ENCODE measurements at places on chromosomes 3 and 15.

DNA sequence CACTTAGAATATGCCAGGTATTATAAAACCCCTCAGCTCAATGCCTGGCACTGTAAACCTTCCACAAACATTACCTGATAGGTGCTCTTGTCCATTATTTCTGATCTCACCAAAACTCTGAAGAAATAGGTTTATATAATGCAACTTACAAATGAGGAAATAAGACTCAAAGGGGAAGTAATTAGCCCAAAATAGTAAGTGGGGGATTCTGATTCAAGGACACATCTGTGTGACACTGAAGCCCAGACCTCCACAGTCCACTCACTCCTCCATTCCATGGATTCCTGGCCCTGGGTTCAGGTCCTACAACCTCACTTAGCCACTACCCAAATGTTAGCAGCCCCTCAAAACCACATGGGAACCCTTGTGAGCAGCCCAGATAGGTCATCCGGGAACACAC is 49.9 kb downstream of the TRANK1 start:
- DNase-seq: peak; percentile 59

GRCh38 chr3:176574786-176575185 is 622.5 kb downstream of the TBL1XR1 start:
- no peak for DNase-seq

DNA sequence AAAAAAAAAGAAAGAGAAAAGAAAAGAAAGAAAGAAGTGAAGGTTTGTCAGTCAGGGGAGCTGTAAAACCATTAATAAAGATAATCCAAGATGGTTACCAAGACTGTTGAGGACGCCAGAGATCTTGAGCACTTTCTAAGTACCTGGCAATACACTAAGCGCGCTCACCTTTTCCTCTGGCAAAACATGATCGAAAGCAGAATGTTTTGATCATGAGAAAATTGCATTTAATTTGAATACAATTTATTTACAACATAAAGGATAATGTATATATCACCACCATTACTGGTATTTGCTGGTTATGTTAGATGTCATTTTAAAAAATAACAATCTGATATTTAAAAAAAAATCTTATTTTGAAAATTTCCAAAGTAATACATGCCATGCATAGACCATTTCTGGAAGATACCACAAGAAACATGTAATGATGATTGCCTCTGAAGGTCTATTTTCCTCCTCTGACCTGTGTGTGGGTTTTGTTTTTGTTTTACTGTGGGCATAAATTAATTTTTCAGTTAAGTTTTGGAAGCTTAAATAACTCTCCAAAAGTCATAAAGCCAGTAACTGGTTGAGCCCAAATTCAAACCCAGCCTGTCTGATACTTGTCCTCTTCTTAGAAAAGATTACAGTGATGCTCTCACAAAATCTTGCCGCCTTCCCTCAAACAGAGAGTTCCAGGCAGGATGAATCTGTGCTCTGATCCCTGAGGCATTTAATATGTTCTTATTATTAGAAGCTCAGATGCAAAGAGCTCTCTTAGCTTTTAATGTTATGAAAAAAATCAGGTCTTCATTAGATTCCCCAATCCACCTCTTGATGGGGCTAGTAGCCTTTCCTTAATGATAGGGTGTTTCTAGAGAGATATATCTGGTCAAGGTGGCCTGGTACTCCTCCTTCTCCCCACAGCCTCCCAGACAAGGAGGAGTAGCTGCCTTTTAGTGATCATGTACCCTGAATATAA is 2.0 kb downstream of the B2M start:
- DNase-seq: peak; percentile 52

- no peak for DNase-seq
These were observed 290.1 kb downstream of the MFSD1 start for GRCh38 chr3:159091936-159092335.

- DNase-seq: no peak
These were observed 30.1 kb upstream of the SLC22A13 start for GRCh38 chr3:38235466-38235865.

DNA sequence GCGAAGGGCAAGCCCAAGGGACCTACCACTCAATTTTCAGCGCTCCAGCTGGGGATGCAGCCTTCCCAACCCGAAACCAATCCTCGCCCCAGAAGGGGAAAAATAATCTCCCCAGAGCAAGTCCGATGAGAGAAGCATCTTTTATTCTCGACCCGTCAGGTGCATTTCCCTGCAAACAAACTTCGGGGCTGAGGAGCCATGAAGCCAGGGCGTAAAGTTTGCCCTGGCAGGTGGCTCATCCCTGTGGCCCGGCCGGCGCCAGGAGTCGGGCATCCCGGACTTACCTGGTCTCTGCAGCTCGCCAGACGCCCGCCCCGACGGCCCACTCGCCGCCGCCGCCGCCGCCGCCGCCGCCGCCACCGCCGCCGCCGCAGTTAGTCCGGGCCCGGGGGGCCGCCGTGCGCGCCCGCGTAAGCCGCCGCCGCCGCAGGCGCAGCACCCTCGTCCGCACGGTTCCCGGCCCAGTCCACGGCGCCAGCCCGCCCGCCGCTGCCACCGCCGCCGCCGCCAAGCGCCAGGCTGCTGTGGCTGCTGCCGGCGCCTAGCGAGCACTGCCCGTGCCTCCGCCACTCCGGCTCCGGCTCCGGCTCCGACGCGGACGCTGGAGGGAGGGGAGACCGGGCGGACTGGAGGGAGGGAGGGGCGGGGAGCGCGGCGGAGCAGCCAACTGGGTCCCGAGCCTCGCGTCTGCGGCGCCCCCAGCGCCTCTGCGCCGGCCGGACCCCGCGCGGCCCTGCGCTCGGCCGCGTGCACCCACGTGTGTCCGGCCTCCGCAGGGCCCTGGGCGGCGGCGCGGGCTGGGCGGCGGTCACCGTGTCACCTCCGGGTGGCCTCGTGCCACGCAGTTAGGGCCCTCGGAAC is at the start of gene CNTN3:
CNTN3 (minus strand) TSS at position 553 of the 861 bp plus-strand sequence. CDS start 93,547 bp downstream, outside the sequence.
- no peak for DNase-seq

- DNase-seq: peak; percentile 64
These were observed 1.0 kb downstream of the OGG1 start for GRCh38 chr3:9750556-9751411.

DNA sequence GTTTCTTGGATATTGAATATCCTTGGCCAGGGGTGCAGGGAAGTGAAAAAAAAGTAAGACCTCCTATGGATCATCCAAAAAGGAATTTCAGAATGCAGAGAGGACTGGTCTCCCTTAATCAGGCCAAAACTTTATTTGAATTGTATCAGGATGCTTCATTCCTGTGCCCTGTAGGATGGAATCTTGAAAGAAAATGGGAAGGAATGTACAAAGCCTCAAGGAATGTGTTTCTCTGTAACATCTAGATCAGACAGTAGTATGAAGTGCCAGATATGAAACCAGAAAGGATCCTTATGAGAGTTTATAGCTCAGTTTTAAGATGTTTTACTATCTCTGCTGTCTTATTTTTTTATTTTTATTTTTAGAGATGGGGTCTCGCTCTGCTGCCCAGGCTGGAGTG is 6.5 kb upstream of the GSK3B start:
- DNase-seq: no peak

GRCh38 chr15:25693321-25694238 is 169.5 kb downstream of the ATP10A start:
- peak; percentile 45 for DNase-seq

DNA sequence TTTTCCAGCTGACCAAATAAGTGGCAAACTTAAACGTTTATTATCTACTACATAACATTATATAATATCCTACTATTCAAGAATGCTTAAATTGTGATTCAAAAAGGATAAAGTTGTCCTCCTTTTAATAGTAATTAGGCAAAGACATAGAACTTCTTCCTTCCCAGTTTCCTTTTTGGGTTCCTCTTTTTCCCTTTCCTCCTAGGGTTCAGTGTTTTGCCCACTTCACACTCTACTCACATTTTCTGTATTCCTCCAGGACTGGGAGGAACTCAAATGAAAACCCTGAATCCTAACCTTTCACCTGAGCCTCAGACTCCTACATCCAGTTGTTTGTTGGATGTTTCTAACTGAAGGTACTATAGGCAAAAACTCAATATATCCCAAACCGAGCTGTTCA is 132.5 kb downstream of the PEAK1 start:
- no peak for DNase-seq

DNA sequence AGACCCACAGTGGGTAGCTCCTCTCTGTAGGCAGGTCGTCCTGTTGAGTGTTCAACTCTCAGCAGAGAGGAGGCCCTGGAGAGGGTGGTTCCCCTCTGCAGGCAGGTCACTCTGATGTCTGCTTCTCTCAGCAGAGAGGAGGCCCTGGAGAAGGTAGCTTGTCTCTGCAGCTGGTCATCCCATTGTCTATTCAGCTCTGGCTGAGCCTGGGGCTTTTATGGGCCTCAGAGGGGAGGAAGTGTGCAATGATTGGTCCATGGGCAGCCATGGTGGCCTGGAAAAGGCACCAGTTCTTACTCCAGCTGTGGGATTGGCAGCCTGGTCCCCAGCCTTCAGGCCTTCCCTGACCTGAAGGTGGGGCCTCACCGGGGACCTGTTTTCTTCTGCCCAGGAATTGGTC is 52.9 kb downstream of the PPCDC start:
- peak; percentile 28 for DNase-seq

GRCh38 chr3:17003457-17003856 is 118.7 kb downstream of the PLCL2 start:
- no peak for DNase-seq

GRCh38 chr3:81891055-81891895 is 129.8 kb upstream of the GBE1 start:
- DNase-seq: no peak

All from OCI-LY7 (cell line).